ENCODE measurements at places on chromosomes 2 and 18. TPM values are rescaled to one million over a fixed set of nuclear protein-coding genes. Genes with fewer than 3 reads are reported as not detected.
A peak's percentile ranks its signal among the peaks of the same experiment; 100 is the strongest.

Gene TMEM17
- 1.4 TPM for total RNA-seq

Gene AQP12A
- not detected for total RNA-seq

DNA sequence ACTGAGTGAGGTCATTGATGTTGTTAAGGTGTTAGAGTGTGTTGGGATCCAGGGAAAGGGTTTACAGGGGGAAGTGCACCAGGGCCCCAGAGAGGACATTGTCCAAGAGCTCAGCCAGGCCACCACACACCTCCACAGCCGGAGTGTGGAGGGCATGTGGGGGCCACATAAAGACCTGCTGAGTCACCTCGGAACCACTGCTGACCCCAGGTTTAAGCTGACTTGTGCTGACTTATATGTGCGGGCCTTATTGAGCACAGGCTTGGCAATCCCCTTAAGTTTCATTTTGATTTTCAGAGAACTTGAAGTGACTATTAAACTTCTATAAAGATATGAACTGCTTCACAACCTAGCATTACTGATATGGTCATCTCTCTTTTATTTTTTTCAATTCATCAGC lies 166.2 kb upstream of the MAP3K20 start:
- no peak for DNase-seq

- peak; percentile 73 for DNase-seq
These were observed 236.8 kb downstream of the SEPTIN10 start for GRCh38 chr2:109376796-109377495.

- DNase-seq, result no peak
These were observed 130.1 kb downstream of the MBP start for GRCh38 chr18:77002496-77002895.

DNA sequence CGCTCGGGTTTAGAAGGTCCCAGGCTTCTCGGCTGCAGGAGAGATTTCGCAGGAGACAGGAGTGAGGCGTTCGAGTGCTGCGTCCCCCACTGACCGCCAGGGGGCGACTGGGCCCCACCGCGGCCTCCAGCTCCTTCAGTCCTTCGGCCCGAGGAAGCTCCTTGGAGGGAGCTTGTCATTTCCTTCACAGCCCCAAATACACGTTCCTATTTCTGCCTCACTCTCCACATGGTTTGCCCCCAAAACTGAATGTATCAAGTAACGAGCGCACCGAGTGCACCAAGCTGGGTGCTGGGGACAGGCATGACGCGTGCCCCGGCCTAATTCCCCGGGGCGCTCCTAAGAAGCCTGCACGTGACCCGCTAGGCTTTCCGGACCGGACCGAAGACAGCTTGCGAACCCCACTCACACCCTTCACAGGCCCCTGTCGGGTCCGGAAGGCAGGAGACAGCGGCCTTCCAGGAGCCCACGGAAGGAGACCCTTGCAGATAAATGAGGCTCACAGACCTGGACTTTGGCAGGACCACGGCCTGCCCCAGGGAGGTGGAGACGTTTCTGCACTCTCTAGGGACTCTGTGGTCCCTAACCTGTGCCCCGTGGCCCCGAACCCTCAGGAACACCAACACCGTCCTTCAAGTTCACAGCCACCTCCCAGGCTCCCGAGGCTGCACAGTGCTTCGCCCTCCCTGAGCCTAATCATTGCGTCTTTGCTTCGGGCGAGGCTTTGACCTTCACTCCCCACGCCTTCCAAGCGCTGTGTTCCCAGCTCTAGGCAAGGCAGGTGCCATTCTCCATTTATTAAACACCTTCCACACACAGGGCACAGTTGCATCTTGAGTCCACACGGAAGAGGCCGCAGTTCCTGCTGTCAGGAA lies 13.0 kb upstream of the FAHD2A start:
- DNase-seq, result peak; percentile 89

GRCh38 chr18:52426041-52426440 lies 86.0 kb downstream of the DCC start:
- DNase-seq, result no peak

Gene EMILIN1
- 77.4 TPM for total RNA-seq

- no peak for DNase-seq
These were observed 99.9 kb upstream of the SLC38A11 start for GRCh38 chr2:165055082-165055851.

GRCh38 chr2:240600451-240600961 lies 14.0 kb downstream of the CAPN10 start:
- DNase-seq, result peak; percentile 84

Gene MBD1
- 55.2 TPM for total RNA-seq

DNA sequence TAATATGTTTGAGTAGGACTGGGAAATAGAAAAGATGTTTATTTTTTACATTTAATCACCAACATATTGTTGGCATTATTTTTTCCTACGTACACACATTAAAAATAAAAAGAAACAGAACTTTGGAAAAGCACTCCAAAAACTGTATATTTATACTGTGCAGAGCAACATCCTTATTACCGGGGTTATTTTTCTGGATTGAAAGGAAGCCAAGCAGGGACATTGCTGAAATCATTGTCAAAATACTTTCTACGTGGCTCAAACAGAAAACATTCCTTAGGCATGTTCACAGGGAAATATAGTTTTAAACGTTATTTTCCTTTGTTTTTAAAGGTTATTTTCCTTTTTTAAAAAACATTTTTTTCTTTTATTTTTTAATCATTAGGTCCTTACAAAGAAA lies 315.0 kb upstream of the SMIM21 start:
- no peak for DNase-seq

DNA sequence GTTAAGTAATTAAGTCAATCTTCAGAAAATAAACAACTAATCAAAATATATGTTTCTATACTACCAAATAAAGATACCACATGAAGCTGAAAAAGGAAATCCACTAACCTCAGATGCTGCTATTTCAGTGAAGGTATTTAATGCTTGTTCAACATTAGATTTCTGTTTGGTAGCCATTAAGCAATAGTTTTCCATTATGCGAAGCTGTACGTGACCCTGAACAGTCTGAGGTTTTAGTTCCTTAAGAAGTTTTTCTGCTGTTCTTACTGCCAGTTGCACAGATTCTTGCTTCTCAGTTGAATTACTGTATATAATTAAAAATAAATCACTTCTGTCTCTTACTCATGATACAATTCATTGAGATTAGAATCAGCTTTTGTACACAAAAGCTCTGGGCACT lies 65.4 kb downstream of the TTC21B start:
- no peak for DNase-seq

- no peak for DNase-seq
These were observed 79.8 kb downstream of the VSNL1 start for GRCh38 chr2:17620280-17620679.

Gene LRRC30
- not detected for total RNA-seq

Gene SERPINB10
- not detected for total RNA-seq

DNA sequence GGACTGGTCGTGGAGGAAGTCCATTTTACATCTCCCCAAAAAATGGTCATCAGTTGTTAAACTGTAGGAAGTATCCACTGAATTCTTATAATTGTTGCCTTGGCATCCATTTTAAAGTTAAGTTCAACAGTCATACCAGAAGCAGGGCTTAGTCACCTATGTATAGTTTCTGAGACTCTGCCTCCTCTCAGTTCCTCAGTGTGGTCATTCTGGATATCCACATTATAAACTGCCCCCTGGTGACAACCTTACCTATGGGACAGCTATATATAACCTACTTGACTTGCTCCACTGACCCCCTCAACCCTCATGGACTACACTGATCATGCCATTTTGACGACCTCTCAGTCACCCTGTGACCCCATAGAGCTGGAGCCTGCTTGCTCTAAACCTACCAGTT lies 617.0 kb downstream of the LRP1B start:
- no peak for DNase-seq

DNA sequence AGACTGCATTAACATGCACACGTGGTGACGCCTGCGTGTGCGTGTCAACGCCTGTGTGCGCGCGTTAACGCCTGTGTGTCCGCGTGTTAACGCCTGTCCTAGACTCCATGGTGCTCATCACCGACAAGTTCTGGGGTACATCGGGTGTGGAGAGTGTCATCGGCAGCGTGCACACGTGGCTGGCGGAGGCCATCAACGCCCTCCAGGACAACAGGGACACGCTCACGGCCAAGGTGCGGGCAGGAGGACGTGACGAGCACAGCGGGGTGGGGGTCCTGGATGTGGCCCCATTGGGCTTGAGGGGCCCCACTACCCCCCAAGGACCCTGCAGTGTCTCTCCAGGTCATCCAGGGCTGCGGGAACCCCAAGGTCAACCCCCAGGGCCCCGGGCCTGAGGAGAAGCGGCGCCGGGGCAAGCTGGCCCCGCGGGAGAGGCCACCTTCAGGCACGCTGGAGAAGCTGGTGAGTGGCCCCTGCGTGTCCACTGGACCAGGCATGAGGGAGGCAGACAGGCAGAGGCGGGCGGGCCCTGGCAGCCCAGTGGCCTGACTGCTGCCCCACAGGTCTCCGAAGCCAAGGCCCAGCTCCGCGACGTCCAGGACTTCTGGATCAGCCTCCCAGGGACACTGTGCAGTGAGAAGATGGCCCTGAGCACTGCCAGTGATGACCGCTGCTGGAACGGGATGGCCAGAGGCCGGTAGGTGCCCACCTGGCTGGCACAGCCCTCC lies 29.2 kb downstream of the GPC1 start:
- peak; percentile 82 for DNase-seq

- DNase-seq, result peak; percentile 91
These were observed 88.2 kb downstream of the PLB1 start for GRCh38 chr2:28583899-28584553.

- no peak for DNase-seq
These were observed 71.5 kb downstream of the GREB1L start for GRCh38 chr18:21313576-21313975.

DNA sequence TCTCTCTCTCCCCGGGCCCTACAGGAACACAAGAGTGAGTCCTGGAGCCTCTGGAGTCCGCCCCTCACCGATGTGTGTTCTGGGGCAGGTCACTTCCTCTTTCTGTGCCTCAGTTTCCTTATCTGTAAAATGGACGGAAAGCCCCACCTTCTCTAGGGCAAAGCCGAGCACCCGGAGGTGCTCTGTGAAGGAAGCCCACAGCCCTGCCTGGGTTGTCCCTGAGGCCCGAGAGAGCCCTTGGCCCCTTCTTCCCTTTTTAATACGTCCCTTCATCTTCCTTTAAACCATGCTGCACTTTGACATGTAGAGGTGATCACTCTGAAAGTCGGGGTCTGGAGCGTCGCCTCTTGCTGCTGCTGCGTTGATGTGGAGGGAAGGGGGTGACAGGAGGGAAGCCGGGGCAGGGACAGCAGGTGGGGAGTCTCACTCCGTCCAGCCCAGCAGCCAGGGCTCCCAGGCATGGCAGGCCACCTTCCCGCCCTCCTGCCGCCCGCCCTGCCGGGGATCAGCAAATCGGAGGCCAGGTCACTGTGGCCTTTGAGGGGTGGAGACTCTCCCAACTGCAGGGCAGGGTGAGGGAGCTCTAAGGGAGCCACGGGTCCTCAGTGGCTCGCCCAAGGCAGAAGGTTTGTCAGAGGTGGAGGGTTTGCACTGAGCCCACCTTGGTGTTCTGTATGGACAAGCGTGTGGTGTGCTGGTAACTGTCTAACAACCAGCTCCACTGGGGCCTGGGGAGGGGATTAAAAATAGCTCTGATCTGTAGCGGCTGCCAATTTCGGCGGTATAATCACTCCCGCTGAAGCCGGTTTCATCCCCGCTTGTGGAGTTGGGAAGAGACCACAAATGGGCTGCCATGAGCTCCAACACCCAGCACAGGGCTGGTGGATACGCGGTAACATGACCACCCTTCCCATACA lies 135.9 kb upstream of the ID2 start:
- peak; percentile 83 for DNase-seq

Gene SUPT7L
- total RNA-seq, result 28.1 TPM

Gene DSEL
- 19.8 TPM for total RNA-seq

Gene AKAIN1
- not detected for total RNA-seq

DNA sequence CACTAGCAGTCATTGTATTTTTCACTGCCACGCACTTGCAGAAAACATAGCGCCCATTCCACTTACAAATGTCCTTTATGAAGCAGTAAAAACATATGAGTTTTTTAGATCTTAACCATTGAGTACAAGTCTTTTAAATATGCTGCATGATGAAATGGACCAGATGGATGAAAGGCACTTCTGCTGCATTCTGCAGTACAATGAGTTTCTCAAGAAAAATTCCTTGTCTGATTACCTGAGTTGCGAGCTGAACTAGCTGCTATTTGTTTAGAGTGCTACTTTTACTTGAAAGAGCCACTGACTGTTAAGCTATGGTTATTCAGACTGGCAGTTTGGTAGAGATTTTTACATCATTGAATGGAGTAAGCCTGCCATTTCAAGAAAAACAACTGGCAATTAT lies 825.5 kb upstream of the ACVR2A start:
- DNase-seq, result no peak

Gene EDAR
- total RNA-seq, result not detected

DNA sequence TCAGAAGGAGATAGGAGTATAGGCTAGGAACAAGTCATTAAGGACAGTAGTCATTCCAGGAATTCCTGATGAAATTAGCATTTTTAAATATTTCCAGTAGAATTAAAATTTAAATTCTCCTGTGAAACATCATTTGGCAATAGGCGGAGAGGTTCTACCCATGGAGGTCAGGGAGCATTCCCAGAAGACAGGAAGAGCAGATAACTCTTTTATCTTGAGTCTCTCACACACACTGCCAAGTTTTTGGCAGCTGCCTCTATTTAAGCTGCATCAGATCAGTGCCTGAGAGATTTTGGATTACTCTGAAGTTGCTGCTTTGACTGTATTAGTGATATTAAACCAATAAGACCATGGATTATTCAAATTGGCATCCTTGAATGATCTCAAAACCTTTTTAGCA lies 714.7 kb downstream of the EPHA4 start:
- no peak for DNase-seq

- no peak for DNase-seq
These were observed 273.6 kb upstream of the NCKAP5 start for GRCh38 chr2:133841900-133842299.

Gene CGREF1
- total RNA-seq, result 11.0 TPM

Gene NEUROD1
- total RNA-seq, result not detected

- DNase-seq, result no peak
These were observed 24.2 kb upstream of the TBR1 start for GRCh38 chr2:161391737-161392506.

Gene POTEJ
- total RNA-seq, result not detected

DNA sequence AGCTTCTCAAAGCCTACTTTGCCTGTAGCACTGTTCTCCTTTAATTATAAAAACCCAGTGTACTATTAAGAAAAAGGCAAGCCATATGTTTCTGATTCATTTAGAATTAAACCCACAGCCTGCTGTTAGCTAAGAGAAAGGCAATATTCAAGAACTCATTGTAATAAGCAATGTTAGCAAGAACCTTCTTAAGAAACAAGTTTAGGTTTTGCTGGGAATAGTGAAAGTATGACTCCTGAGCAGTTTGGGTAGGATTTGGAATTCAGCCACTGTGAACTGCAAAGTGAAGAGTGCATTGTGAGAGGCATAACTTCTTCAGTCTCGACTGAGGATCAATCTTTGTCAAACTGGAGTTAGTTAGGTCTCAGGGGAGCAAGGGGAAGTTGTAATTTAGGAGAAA lies 206.5 kb upstream of the NT5C1B start:
- DNase-seq, result no peak
